Activated CD8-positive, alpha-beta memory T cell treated with anti-CD3 and anti-CD28 coated beads for 1 hour (primary cell): ENCODE measurements at places on chromosomes 5 and 9.

GRCh38 chr5:125257057-125257972, 510.9 kb upstream of the ZNF608 start:
- no peak for DNase-seq

DNA sequence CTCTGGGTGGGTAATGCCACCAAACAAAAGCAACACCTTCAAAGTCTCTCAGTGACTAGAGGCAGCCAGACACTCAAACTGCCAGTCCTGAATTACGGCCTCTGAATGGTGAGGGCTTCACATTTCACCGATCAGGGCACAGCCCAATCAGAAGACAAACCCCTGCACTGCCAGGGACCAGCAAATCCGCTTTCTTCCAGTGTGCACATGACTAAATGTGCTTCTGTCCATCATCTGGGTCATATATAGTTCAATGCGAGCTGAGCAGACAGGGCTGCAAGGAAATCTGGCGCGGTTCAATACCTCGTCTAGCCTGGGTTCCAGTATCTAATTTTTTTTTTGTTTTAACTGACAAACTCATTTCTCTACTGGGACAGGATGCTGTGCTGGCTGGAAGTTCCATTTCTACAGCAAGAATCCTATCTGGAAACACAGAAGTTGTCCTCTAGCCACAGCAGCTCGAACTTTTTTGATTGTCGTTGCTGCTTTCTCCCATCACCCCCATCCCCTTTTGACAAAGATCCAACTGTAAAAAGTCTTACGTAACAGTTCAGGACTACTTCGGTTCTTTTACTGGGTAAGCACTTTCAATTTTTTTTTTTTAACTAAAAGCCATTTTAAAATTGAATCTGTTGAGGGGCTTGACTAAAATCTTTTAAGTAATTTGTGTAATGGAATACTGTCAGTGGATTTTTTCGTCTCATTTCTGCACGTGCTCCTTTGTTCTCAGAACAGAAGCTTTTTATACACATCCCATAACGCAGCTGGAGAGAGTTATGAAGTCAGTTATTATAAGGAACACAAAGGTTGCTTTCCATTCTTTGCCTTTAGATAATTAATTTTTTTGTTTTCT, 112.7 kb downstream of the NR6A1 start:
- no peak for DNase-seq

GRCh38 chr5:9089893-9090292, 456.0 kb downstream of the SEMA5A start:
- no peak for DNase-seq

DNA sequence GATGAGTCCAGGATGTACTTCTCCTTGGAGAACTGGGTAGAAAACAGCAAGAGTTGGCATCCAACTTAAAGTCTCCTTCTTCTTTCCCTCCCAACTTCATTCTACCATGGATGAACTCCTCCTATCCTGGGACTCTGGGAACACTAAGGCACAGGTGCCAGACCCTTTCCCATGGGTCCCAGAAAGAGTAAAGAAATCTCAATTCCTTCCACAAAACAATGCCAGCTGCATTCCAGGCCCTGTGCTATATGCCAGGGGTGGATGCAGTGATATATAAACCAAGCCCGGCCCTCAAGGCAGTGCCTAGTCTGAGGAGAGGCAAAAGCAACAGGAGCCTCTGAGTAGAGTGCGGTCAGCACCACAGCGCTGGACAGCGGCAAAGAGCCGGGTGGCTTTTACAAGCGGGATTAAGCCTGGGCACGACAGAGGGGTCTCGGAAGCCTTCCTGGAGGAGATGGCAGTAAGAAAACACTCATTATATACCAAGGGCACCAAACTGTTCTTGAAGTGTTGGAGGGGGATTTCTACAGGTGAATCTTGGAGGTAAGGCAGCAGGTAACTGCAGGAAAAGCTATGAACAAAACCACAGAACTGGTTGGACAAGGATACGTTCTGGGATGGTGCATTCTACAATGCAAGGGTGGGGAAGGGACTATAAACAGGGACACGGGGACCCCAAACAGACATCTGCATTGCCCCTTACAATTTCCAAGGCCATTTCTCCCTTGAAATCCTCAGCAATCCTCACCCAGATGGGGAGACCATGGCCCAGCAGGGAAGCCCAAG, 16.4 kb upstream of the TOR2A start:
- DNase-seq, result no peak

- no peak for DNase-seq
Observed at GRCh38 chr9:9352877-9353481, 1259.8 kb downstream of the PTPRD start.

DNA sequence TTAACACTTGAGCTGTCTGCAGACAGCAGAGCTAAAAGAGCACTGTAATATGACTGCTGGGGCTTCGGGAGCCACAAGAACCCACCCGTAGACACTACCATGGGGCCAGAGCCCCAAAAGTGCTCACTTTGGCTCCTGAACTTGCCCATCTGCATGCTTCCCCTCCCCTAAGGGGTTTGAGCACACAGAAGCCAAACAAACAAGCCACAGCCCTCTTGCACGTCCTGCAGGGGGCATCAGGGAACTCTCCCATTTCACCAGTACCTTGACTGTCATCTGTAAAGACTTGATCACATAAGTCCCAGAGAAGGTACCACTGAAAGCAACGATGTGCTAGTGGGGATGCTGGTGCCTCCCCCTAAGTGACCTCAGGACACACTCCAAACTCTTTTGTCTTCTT, 681.8 kb downstream of the SEMA5A start:
- DNase-seq, result no peak

DNA sequence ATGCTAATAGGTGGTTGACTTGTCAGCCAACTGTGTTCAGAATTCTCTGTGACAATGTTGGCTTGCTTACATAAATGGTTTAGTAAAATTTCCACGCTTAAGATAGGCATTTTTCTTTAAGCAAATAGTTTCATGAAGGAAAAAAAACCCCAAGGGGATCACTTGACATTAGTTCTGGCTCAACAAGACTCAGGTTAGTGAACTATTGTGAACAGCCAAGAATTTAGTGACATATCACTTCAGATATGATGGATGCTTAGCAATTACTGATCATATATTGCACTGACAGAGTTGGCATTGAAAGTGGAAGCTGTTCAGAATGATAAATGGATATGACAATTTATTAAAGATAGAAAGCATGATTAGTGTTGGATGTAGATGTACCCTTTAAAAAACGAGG, 218.5 kb downstream of the TMEM232 start:
- DNase-seq, result no peak

GRCh38 chr5:116442095-116442534, 132.5 kb downstream of the SEMA6A start:
- no peak for DNase-seq

DNA sequence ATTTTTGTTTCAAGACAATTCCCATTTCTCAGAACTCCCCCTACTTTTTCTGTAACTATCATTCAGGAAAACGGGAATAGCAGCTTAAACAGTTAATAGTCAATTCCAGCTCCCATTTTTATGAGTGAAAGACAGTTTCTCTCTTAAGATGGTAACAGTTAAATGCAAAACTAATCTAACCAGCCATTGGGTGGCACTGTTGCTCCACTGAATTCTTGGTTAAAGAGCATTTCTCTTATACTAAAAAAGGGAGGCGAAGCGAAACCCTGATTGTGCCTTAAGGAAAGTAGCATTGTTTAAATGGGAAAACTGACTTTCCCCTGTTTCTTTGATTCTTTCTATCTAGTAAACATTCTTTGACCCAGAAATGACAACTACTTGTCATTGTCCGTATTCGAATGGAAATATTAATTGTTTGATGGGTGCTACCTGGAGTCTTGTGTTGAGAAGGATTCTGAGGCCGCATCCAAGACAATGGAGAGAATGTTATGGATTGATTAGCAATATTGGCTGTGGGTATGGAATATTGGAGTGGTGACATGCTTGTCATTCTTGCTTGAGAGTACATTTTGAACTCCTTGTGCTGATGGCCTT, 507.8 kb downstream of the MAT2B start:
- DNase-seq, result no peak
